ENCODE measurements at places on chromosomes 5 and 9. TPM values are rescaled to one million over a fixed set of nuclear protein-coding genes. Genes with fewer than 3 reads are reported as not detected.

The LRRC70 gene
- total RNA-seq, result 0.91 TPM

DNA sequence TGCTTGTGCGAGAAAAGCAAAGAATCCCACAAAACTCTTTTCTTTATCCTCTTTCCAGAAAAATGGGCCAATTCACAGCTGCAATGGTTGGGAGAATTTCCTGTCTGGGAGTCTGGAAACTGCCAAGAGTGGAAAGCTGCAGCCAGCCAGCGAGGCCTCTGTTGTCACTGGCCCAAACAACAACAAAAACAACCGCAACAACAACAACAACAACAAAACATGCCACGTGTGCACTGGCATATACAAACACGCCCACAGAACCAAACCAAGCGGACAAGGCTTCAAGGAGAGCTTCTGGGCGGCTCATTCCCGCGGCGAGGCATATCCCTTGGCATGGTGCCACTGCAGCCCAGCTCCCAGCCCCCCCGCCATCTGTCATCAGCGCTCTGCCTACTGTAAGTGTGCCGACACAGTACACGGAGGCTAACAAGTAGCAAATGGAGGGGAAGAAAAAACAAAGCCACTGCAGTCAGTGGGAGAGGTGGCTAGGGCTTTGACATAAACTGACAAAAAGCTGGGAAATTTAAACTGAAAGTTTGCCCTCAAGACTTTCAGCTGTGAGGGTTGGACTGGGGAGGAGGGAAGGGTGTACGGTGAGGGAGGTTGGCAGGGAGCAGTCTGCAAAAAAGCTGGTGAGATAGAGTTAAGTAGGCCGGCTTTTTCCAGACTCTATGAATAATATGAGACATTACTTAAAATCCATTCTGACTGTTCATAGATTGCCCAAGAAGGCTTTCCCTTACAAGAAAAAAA, 165.0 kb upstream of the ZNF462 start:
- DNase-seq, result no peak

DNA sequence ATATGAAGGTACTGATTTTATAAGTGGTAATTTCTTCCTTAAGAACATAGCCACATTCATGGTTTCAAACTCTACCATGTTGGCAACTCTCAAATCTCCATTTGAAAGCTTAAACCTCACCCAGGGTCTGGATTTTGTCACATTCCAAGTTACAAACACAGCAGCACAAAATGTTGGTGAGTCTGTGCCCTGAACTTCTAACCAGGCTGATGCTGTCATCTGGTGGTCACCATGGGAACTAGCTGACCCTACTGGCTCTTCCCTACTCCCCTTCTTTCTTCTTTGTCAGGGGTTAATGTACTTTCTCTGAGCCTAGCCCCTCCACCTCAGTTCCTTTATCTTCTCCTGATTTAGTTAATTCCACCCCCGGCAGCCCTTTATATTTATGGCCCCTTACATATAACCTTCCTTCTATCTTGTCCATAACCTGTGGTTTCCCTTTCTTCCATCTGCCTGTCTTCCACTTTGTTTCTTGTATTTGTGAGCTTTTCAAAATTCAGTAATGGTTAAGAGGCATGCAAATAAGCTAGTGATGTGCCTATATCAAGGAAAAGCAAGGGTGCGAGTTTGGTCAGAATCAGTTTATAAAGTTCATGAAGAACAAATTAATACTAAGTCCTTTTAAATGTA, 35.9 kb downstream of the TGFBR1 start:
- peak; percentile 67 for DNase-seq

The SH2D3C gene
- total RNA-seq, result 27.3 TPM

DNA sequence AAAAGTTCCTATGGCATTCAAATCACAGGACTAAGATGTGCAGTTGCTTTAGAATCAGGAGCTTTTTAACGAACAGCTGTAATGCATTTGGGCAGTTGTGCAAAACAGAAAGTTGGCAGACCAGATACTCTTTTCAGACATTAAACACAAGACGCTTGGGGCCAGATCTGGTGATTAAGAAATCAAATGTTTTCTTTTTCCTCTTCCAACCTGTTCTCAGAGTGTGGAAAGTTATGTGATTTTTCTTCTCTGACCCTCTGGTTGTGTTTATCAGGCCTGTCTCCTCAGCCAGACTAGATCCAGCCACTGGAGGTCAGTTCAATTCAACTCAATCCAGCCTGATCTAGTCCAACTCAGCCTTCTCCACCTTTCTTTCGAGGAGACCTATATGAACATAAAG, 298.5 kb upstream of the PCSK5 start:
- DNase-seq, result no peak

DNA sequence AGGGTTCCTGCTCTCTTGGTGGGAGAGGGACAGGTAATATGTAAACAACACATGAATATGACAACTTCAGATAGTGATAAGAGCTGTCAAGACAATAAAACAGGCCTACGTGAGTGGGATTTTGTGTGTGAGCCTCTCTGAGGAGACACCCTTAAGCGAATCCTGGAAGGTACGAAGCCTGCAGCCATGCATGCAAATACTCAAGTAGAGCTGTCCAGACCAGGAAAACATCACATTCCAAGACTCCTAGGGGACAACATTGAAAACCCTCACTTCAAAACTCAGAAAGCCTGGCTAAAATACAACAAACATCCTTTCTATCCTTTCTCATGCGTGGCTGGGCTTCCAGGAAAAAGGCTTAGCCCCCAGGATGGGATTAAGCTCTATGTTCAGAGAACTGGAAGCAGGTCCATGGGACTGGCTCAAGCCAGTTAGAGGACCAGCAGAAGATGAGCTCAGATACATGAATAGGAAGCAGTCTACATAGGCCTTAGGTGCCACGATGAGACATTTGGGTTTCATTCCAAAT, 124.8 kb upstream of the IQGAP2 start:
- no peak for DNase-seq

GRCh38 chr9:89558196-89558899, 46.5 kb upstream of the GADD45G start:
- DNase-seq, result no peak

GRCh38 chr5:36033486-36033885, 33.2 kb downstream of the UGT3A2 start:
- no peak for DNase-seq

The HTR4 gene
- not detected for total RNA-seq

GRCh38 chr9:77731008-77731698, 83.0 kb upstream of the GNA14 start:
- no peak for DNase-seq

- DNase-seq, result no peak
Measured at GRCh38 chr9:7229571-7229970, 471.8 kb downstream of the KDM4C start.

- no peak for DNase-seq
Measured at GRCh38 chr9:20906326-20906725, 125.1 kb downstream of the HACD4 start.

DNA sequence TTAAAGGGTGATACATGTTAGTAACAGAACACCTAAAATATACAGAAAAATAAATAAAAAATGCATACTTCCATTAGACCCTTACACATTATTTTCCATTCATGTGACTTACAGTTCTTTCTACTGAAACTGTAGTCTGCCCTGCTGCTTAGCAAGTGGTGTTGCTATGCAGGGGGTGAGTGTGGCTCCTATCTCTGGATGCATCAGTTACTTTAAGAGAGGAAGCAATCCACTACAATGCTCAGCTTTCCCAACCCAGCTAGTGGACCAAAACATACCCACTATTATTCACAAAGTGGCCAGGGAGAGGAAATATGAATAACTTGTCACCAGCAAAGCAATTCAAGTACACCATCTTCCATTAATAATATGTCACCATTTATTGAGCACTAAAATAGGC, 121.8 kb downstream of the DOCK2 start:
- no peak for DNase-seq

GRCh38 chr9:126150411-126151030, 176.1 kb upstream of the MVB12B start:
- DNase-seq, result no peak

GRCh38 chr5:151541571-151541970, 49.6 kb downstream of the FAT2 start:
- DNase-seq, result no peak

DNA sequence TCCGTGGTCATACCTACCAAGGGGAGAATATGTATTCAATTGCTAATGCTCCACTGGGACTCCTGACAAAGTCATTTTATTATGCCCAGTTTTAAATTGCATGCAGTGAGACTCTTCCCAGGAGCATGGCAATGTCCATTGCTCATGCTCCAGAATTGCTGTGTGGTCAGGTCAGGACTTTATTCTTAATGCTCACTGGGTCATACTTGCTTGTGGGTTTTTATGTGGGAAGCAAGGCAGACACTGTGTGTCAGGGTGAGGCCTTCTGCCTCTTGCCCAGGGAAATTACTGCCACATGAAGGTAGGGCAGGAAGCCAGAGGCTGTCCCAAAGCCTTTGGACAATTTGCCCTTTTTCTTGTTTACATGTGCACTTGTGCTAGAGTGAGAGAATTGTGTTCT, 164.6 kb upstream of the MEF2C start:
- no peak for DNase-seq

DNA sequence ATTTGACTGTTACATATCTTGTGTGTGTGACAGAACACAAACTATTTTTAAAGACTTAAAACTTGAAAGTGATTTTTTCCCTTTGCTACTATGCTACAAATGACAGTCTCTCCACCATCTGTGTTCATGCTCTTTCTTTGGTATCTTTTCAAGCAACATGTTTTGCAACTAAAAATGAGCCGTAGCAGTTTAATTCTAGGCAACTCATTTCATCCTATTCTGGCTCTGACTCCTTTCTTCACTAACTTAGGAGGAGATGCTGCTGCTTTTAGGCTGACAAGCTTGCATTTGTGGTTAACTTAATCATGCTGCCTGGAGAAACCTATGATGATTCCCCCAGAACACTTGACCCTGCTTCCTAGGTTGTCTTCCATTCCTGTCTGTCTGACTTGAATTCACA, 100.6 kb downstream of the HACD4 start:
- no peak for DNase-seq

The PCDHA10 gene
- total RNA-seq, result not detected

DNA sequence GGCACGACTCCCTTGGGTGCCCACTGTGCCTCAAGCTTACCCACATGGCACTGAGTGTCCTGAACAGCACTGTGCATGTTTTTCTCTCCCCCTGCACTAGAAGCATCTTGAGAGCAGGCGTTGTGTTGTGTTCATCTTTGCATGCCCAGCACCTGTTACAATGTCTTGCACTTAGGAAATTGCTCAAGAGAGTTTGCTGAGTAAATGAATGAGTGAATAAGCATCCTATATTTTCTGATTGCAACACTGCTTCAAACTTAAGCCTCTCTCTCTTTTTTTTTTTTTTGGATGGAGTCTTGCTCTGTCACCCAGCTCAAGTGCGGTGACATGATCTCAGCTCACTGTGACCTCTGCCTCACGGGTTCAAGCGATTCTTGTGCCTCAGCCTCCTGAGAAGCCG, 94.5 kb downstream of the LMNB1 start:
- DNase-seq, result no peak

DNA sequence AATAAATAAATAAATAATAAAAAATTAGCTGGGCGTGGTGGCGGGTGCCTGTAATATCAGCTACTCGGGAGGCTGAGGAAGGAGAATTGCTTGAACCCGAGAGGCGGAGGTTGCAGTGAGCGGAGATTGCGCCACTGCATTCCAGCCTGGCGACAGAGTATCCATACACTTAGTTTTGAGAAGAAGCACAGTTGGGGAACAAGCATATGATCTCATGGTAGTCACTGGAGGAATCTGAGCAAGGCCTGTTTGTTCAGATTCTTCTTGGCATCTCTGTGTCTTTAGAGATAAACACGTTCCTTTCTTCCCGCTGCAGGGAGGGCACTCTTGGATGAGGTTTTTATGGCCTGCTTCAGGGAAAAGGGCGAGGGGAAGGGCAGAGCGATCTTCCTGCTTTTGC, 15.6 kb upstream of the DENND1A start:
- no peak for DNase-seq

DNA sequence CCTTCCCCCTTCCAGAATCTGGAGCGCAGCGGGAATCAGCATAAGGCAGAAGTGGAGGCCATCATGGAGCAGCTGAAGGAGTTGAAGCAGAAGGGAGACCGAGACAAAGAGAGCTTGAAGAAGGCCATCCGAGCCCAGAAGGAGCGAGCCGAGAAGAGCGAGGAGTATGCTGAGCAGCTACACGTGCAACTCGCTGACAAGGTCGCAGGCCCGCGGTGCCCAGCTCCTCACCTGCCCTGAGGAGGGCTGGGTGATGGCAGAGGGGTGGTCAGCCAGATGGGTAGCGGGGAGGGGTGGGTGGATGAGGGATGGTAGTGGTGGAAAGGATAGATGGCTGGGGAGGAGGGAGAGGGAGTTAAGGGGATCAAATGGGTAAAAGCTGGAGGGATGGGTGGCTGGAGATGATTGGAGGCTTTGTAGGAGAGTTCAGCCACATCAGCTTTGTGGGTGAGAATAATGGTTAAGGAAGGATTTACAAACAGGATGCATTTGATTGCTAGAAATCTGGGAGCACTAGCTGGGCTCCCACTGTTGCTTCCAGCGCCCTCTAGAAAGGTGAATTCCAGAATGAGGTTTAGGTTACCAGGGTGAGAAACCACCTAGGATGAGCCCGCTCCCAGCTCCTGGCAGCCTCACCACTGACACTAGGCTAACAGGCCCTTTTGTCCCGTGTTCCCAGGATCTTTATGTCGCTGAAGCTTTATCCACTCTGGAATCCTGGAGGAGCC, 19.7 kb upstream of the GLE1 start:
- no peak for DNase-seq

GRCh38 chr9:138097501-138097991, 220.0 kb downstream of the CACNA1B start:
- DNase-seq, result no peak

The SOHLH1 gene
- total RNA-seq, result not detected

- DNase-seq, result no peak
Measured at GRCh38 chr5:33692980-33693379, 198.8 kb downstream of the ADAMTS12 start.

DNA sequence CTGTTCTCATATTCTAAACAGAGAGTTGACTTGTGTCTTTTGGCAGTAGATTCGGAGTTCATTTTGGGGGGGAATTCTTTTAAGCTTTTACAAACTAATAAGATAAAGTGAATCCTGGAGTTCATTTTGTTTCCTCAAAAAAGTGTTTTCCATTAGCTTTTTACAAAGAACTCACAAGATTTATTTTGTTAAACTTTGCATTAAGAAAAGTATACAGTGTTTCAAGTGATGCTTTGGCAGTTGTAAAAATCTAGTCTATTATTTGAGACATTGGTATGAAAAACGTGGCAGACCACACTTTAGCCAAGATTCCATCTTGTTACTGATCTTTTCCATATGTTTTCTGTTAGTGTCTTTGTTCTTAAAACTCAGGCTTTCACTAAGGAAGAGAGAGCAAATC, 1.2 kb upstream of the OMD start:
- DNase-seq, result no peak

DNA sequence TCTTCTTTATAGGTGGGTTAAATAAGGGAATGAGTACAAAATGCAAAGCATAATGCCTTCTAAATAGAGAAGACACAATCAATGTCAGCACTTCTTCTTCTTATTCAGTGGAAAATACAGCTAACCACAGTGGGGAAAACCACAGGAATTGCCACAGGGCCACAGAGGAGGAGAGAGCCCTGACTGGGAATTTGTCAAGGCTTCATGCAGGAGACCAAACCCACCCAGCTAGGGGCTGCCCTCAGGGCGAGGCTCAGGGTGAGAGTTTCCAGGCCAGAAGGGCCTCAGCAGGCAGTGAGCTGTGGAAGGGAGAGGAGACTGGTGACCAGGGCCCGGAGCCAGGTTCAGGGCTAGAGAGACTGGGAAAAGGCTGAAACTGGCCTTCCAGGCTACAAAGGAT, 279.1 kb downstream of the MSX2 start:
- no peak for DNase-seq

Data from activated naive CD4-positive, alpha-beta T cell treated with anti-CD3 and anti-CD28 coated beads for 36 hours (primary cell).